ENCODE measurements at places on chromosomes 6 and 20.

DNA sequence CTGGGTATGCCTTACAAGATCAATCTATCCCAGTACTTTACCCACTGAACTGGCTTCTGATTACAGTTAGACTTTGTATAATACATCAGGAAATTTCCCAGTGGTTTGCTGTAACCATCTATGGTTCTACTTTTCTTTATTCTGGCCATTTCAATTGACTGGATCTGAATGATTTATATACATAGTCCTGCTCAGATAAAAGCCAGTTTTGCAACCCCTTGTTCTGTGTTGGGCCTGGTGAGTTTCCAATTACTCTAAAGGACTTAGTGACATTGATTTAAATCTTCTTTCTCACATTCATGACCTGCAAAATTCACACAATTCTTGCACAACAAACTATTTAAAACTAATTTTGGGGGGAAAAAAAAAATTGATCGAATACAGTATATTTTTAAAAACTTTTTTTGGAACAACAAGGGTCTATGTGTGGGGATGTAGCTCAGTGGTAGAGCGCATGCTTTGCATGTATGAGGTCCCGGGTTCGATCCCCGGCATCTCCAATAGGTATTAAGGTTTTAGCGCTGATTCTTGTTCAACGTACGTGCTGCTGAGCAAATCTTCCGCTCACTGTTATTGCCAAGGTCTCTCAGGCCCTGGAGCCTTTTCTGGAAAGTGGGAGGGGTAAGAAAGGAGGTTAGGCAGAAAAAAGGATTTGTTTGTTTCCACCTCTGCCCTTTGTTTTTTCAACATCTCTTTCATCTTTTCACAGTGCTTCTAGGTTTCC lies 117.5 kb downstream of the GPX5 start:
- DNase-seq = no peak

DNA sequence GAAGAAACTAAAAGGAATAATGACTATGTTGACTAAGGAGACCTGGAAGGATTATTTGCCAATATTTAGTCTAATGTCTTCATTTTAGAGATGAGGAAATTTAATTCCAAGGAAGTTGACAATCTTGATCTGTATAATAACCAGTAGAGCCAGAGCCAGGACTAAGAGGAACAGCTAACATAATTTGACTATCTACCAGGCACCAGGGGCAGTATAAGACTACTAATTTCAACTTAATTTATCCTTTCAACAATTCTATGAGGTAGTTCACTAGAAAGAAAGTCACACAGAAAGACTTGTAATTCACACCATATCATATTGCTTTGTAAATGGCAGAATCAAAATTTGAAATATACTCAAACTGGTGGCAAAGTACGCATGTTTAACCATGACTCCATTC lies 273.0 kb upstream of the STXBP5 start:
- no peak for DNase-seq

DNA sequence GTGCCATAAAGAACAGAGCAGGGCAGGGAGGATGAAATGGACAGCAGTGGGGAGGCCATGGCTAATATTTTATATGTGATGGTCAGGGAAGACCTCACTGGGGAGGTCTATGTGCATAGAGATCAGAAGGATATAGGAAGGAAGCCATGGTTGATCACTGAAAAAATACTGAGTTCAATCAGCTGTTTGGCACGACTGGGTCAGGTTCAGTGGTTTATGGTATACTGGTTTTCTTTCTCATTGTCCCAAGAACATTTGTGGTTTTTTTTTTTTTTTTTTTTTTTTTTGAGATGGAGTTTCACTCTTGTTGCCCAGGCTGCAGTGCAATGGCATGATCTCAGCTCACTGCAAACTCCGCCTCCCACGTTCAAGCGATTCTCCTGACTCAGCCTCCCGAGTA lies 78.3 kb upstream of the TIAM2 start:
- no peak for DNase-seq

- no peak for DNase-seq
Measured at GRCh38 chr6:134176264-134176975, 124.0 kb upstream of the SLC2A12 start.

- no peak for DNase-seq
Measured at GRCh38 chr20:63284981-63285524, 7.9 kb upstream of the COL20A1 start.

GRCh38 chr6:10417681-10418104 lies 2.8 kb upstream of the TFAP2A start:
- DNase-seq = no peak

- DNase-seq = no peak
Measured at GRCh38 chr6:20056350-20056992, 155.8 kb downstream of the MBOAT1 start.

DNA sequence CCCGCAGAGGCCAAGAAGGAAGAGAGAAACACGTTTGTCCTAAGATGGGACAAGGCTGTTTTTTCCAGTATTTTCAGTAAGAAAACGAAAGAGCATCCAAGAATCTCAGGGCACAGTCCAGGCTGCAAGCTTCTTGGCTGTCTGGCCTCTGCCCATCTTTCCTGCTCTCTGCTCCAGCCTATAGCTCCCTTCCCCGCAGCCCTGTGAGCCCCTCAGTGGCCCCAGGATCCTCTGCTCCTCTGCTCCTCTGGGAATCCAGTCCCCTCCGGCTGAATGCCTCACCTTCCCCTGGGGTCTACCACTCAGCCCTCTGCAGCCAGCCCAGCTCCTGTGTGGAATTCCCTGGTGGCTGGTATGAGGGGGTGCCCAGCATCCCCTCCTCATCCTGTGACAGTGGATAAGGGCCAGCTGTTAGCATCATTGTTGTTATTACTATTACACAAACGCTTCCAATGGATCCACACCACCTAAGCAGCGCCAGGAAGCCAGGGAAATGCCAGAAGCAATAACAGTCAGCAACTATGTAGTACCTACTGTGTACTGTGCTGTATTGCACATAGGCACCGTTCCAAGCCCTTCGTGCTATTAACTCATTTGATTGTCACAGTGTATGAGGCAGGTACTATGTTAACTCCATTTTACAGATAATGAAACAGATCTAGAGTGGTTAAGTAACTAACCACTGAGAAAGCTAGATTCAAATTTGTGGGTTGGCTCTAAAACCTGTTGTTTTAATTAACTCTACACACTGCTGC lies 60.3 kb upstream of the PTPN1 start:
- peak; percentile 32 for DNase-seq

- DNase-seq = no peak
Measured at GRCh38 chr20:38141204-38141888, 23.7 kb downstream of the TGM2 start.

GRCh38 chr20:9817654-9818053 lies 21.2 kb downstream of the PAK5 start:
- no peak for DNase-seq

- DNase-seq = no peak
Measured at GRCh38 chr20:38136421-38137245, 28.4 kb downstream of the TGM2 start.

GRCh38 chr6:147651249-147652063 lies 143.0 kb downstream of the SAMD5 start:
- no peak for DNase-seq

DNA sequence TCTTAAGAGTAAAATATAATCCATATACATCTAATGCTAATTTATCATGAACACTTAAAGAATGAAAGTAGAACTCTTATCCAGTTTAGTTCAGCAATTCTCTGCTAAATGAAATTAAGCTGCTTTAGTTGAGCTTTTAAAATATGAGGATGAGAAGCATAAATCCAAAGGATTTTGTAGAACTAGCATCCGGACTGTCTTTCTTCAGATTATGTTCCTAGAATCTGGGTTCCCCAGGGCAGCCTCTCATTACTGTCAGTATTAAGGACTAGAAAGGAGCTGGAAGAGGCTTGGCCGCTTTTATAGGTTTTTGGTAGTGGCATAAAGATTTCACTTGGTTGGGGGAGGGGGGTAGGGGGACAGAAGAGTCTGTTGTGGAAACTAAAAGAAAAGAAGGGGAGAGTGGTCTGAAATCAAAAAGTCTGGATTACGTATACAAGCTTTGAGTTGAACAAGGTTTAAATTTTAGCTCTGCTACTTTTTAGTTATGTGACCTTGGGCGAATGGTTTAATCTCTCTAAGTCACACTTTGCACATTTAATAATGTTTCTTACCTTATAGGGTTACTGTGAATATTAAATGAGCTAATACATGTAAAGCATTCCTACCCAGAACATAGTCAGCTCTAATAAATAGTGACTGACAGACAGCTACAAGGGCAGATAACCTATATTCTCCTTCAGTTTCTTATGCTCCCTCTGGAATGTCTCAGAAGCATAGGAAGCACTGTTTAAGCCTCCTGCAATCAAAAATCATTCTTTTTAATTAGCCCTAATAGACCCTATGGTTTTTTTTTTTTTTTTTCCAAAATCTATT lies 3.7 kb downstream of the SGK1 start:
- no peak for DNase-seq

- DNase-seq = no peak
Measured at GRCh38 chr6:147137986-147138385, 66.2 kb upstream of the STXBP5 start.

DNA sequence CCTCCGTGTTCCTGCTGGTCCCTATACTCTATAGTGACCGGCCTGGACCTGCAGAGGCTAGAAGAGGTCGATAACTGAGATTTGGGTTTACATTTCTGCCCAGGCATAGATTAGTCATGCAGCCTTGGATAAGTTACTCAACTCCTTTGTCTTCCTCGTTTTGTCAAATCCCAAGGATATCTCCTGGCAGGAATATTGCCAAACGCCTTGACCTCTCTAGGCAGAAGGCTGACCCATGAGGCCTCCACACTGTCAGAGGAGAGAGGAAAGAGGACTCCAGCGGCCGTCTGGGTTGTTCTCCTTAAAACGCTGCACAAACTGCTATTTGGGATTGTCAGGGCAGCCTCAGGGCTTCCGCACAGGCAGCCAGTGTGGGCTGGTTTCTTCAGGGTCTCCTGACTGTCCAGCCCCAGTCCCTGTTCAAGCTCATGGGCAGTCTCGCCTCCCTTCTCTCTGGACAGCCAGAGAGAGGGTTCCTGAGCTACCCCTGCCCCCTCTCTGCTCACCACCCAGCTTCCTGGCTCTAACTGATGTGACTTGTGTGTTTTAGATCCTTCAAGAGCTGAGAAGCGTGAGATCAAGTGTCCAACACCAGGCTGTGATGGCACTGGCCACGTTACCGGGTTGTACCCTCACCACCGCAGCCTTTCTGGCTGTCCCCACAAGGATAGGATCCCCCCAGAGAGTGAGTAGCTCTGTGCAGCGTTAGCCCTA lies 44.7 kb upstream of the PCMTD2 start:
- no peak for DNase-seq

DNA sequence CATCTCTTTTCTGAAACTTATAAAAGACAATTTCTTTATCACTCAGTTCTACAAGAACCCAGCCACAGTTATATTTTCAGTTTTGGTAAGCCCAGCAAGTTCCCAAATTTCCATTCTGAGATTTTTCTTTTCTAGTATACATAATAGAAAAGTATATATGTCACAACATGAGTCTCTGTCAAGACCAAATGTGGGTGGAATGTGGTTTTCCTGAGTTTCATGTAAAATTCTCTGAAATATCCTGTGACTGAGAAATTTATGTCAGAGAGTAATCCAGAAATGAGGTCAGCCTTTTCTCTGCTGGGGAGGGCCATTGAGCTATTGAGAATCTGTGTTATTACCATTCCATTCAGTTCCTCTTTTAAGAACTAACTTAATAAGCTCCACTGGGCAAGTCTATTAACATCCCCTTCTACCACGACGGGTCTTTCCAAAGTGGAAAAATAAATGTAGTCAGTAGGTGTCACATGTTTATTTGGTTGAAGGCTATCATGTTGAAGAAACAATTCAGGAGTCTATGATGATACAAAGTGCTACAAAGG lies 100.7 kb upstream of the HMGN3 start:
- DNase-seq = peak; percentile 46

GRCh38 chr20:5895626-5896025 lies 54.7 kb downstream of the TRMT6 start:
- no peak for DNase-seq

DNA sequence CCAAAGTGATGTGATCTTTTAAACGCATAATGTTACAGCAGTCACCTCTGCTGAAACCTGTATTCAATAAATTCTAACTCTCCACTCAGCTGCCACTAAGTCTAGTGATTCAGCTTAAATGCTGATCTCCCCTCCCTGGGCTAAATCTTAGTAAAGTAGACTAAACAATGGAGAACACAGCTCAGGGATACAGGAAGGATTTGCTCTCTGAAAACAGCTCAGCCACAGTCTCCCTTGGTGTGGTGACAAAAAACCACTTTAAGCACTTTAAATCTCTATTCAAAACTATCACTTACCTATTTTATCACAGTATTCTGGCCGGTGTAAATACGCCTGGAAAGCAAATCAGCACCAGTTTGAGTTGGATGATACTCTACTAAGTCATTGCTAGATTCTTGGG lies 130.6 kb downstream of the RFX6 start:
- no peak for DNase-seq

DNA sequence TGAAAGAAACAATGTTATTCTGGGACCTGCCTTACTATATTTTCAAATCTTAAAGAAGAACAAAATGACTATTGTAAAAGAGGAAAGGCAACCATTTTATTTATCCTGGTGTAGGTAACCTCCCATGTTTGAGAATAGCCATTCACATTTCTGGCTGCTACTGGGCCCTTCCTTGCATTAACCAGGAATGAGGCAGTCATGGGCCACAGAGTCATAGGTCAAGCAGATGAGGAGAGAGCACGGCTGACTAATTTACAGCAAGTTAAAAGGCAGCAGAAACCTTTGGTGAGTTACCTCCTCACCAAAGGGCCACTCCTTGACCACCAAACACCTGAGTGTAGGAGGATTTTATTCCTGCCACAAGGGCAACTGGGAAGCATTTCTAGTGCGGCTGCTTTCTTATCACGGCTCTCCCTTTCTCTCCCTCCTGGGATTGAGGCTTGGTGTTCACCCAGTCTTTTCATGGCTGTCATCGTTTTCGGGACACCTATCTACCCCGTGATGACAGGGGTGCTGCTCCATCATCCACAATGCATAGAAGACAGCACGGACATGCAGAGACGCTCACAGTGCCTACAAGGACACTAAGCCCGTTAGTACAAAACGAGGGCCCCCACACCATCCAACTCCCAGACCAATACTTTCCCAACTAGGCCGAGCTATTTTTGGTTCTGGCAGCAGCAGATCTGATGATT lies 4.4 kb upstream of the LAMA4 start:
- DNase-seq = no peak

All from GM20000 (cell line).